GM23248 (cell line): ENCODE measurements at places on chromosomes 5 and 9. TPM values are rescaled to one million over a fixed set of nuclear protein-coding genes. Genes with fewer than 3 reads are reported as not detected.

The GABRA1 gene
- not detected in 2 replicates for total RNA-seq

GRCh38 chr9:131876486-131876885 is 136.6 kb upstream of the RAPGEF1 start:
- no peak for DNase-seq

- DNase-seq, result no peak
Measured at GRCh38 chr5:10673017-10673389, 88.0 kb downstream of the DAP start.

- no peak for DNase-seq
Measured at GRCh38 chr9:31573561-31573960, 810.9 kb upstream of the ACO1 start.

GRCh38 chr9:326667-327066 is 112.0 kb downstream of the DOCK8 start:
- no peak for DNase-seq

The PHF24 gene
- 0.25 TPM in 1 of 2 replicates, not detected in the other for total RNA-seq

DNA sequence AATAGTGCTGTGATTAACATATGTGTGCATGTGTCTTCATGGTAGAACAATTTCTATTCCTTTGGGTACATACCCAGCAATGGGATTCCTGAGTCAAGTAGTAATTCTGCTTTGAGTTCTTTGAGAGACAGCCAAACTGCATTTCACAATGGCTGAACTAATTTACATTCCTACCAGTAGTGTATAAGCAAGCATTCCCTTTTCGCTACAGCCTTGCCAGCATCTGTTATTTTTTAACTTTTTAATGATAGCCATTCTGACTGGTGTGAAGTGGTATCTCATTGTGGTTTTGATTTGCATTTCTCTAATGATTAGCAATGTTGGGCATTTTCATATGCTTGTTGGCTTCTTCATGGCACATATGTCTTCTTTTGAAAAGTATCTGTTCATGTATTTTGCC is 308.5 kb downstream of the ARRDC3 start:
- DNase-seq, result peak; percentile 91

The PCDHA11 gene
- total RNA-seq, result not detected in 2 replicates

The PPWD1 gene
- total RNA-seq, result 24.7 and 56.8 TPM in 2 replicates

GRCh38 chr5:172093559-172093958 is 87.1 kb upstream of the FBXW11 start:
- DNase-seq, result no peak

The INSL4 gene
- not detected in 2 replicates for total RNA-seq
